ENCODE measurements at places on chromosomes 2 and 18.

DNA sequence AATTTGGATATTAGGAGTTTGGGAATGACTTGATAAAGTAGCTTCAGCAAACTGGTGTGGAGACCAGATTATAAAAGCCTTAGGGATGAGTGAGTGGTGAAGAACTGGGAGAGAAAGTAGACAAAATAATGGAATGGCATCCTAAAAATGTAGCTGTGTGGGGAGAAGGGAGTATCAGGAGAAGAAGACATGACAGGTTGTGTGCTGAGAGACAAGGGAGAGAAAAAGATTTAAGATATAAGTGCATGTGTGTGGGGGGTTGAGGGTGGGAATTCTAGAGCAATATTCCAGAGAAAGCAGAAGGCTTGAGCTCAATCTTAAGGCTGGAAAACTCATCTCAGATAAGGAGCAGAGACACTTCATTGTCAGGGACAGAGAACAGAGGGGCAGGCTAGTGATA is 159.5 kb downstream of the HNMT start:
- DNase-seq, result no peak

DNA sequence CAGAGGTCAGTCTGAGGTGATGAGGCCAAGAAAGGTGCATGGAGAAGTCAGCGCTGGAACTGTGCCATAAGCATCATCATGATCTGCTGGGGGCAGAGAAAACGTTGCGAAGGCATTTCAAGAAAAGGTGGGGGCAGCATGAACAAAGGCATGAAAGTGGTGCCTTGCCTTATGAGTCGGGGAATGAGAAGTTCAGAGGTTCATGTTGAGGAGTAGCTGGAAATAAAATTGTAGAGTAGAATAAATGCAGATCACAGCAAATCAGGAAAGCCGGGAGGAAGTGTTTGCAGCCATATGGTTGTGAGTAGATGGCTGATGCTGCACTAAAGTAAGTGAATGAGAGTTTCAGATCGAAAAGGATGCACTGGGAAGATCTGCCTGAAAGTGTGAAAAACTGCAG is 72.1 kb upstream of the ARL5A start:
- no peak for DNase-seq

GRCh38 chr2:12536976-12537375 is 179.8 kb upstream of the TRIB2 start:
- no peak for DNase-seq

DNA sequence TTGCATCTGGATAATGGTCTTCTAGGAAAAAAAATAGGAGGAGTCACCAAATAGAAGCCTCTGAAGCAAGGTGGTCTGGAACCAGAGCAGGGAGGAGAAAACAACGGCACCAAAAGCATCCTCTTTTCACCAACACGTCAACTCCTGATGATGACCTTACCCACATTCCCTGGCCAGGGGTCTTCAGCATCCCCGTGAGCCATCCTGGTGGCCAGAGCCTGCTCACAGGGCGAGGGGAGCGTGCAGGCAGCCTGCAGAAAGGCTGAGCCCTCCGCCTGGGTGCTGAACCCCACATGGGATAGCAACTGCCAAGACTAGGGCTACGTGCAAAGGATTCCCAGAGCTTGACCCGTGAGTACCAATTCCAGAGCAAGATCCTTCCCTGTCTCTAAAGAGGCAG is 191.0 kb downstream of the NDUFA10 start:
- DNase-seq, result no peak

GRCh38 chr2:160583813-160584537 is 90.4 kb upstream of the RBMS1 start:
- DNase-seq, result no peak

GRCh38 chr2:134553657-134554056 is 165.1 kb downstream of the TMEM163 start:
- DNase-seq, result no peak

- DNase-seq, result no peak
These were observed 239.3 kb downstream of the TWIST2 start for GRCh38 chr2:239087046-239087710.

- DNase-seq, result no peak
These were observed 95.4 kb downstream of the ZAP70 start for GRCh38 chr2:97808816-97809215.

- DNase-seq, result peak; percentile 63
These were observed 133.0 kb downstream of the MAP4K4 start for GRCh38 chr2:101830555-101830954.

DNA sequence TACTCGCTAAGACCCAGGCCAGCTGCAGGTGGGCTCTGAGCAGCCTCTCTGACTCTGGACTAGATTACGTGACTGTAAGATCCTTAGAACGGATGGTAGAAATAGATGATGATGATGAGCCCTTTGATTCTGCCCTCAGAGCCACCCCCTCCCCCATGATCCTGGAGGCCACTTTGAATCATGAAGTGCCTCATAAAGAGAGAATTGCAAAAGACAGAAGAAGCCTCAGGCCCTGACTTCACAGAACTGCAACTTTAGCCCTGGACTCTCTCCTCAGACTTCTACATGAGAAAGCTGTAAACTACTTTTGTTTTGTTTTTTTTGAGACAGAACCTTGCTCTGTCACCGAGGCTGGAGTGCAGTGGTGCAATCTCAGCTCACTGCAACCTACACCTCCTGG is 15.4 kb upstream of the TET3 start:
- DNase-seq, result no peak

DNA sequence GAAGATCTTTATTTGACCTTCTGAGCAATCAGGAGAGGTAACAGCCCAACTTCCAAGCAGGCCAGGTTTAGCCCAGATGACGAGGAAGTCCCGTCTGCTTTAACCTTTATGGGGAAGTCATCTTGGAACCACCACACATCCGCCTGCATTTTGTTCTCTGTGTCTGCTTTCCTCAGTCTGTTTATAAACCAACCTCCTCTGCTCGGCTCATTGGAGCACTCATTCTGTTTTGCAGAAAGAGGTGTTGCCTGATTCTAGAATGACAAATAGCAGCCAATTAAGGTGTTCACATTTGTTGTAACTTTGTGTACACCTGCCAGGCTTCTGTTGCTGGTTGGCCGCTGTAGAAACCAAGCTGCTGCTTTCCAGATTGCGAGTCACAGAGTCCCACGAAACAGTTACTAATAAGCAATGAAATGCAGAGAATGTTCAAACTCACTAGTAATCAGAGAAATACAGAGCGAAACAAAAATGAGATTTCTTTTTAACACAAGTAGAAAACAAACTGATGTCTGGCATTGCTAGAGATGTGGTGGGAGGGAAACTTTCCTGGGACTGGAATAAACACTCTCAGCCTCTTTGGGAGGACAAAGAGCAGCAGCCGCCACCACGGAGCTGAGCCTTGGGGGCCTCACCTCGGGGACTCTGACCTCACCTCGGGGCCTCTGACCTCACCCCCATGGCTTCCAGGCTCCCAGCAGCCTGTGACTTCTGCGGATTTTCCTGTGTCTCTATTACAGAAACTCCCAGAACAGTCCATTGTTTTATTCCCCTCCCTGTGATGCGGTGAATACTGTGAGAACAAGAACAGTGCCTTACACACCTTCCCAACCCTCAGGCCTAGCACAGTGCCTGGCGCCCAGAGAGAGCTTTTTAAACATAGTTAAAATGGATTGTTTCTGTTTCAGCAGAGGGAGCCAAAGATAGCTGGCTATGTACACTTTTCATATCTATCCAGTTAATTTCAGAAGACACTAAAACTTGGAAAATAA is 64.0 kb downstream of the MBP start:
- peak; percentile 52 for DNase-seq

GRCh38 chr2:25233916-25234605 is 65.7 kb upstream of the POMC start:
- no peak for DNase-seq

DNA sequence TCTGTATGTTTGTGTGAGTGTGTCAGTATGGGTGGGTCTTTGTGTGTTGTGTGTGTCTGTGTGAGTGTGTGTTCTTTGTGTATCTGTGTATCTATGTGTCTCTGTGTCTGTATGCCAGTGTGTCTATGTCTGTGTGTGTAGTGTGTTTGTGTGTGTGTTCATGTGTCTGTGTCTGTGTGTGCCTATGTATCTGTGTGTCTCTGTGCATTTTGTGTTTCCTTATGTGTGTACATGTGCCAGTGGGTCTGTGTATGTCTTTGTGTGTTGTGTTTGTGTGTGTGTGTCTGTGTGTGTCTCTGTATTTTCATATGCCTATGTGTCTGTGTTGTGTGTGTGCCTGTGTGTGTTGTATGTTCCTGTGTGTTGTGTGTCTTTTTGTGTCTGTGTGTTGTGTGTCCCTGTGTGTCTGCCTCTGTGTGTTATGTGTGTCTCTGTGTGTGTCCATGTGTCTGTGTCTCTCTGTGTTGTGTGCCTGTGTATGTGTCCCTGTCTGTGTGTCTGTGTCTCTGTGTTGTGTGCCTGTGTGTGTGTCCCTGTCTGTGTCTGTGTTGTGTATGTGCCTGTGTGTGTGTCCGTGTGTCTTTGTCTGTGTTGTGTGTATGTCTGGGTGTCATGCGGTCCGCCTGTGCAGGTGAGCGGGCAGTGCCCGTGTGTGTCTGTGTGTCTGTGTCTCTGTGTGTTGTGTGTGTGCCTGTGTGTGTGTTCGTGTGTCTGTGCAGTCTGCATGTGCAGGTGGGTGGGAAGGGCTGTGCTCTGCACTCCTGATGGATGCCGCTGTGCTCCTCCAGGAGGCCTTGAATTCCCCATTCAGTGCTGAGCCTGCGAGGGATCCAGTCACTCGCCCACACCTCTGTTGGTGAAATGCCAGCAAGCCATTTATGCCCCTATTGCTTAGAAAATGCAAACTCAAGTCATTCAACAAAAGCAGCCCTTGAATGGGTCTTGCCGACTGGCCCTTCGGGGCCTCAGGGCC is 37.4 kb downstream of the KLHL29 start:
- DNase-seq, result no peak

DNA sequence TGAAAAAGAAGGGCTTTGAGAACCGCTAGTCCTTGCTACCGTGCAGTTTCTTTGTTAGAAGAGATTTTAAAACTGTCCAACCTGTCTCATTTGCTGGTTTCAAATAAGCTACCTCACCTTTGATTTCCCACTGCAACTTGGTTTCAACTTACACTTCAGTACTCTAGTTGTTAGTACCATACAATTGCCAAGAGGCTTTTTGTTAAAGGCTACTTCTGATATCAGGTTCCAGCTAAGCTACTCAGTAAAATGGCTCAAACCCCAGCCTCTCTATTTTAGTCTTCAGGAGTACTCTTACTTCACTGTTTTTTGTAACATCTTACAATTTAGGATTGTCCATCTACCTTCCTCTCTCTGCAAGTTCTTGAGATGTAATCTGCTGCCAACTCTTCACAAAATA is 91.6 kb downstream of the INO80D start:
- no peak for DNase-seq

GRCh38 chr2:219611306-219611705 is 13.6 kb downstream of the STK11IP start:
- no peak for DNase-seq

- no peak for DNase-seq
These were observed 172.0 kb upstream of the NRP2 start for GRCh38 chr2:205510345-205510744.

DNA sequence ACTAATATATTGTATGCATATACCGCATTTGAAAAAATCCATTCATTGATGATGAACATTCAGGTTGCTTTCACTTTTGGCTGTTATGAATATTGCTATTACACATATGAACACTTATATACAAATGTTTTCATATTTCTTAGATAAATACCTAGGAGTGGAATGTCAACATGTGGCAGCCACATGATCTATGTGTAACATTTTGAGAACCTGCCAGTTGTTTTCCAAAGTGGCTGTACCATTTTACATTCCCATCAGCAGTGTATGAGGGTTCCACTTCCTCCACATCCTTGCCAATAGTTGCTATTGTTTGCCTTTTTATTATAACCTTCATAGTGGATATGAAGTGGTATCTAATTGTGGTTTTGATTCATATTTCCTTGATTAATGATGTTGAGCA is 40.5 kb downstream of the CCDC85A start:
- DNase-seq, result no peak

DNA sequence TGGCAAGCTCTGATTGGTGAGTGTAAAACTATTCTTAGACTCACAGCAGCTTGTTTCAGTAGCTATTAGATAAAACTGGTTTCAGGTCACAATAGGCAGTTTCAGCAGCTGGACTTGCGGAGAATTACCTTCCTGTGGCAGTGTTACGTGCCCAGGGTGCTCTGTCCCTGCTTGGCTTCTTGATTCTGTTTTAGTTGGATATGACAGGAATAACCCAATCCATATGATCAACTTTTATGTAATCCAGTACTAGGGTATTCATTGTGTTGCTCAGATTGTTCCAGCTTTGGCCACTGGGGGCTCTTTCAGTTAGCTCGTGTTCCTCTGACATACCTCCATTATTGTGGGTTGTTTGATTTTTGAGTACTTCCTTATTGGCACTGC is 43.1 kb downstream of the INPP4A start:
- DNase-seq, result no peak

- no peak for DNase-seq
These were observed 130.9 kb upstream of the GLI2 start for GRCh38 chr2:120604767-120605166.

- no peak for DNase-seq
These were observed 42.8 kb downstream of the DLGAP1 start for GRCh38 chr18:4412286-4412685.

GRCh38 chr2:172792711-172793110 is 57.1 kb downstream of the RAPGEF4 start:
- no peak for DNase-seq

Data from epithelial cell of proximal tubule (primary cell).